ENCODE measurements at places on chromosomes 5 and 9.

DNA sequence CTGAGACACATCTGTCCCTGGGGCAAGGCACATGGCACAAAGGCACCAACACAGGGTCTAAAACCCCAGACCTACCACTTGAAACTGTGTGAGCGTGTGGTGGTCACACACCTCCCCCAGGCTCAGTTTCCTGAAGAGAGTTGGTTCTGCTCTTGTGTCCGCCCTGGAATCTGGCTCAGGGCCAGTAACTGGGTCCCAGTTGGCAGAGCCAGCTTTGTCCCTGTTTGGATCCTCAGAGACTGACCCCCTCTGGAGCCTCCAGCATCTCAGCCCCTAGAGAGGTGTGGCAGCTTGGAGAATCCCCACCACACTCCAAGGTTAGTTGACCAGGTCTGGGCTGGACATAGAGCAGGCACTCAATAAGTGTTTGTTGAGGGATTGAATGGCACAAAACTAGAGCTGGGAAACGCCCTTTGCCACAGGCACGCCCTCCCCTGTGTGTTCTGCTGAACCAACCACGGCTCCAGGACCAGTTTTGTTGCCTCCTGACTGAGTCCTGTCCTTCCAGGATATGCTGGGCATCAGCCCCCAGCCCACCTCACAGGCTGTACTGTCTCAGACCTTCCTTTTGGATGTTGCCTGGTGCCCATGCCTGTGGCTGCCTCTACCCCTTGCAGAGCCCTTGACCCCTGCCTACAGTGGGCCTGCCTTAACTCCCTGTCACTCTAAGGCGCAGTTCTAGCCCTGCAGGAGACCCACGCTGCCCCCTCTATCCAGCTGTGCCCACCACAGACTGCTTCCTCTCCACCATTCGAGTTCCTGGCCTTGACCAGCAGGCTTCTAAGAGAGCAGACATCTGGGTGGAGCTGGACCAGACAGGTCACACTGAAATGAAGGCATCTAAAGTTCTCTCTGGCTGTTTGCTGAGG lies 3.8 kb upstream of the PDLIM4 start:
- no peak for DNase-seq

GRCh38 chr9:70120834-70121510 lies 77.3 kb downstream of the MAMDC2 start:
- DNase-seq = peak; percentile 95

DNA sequence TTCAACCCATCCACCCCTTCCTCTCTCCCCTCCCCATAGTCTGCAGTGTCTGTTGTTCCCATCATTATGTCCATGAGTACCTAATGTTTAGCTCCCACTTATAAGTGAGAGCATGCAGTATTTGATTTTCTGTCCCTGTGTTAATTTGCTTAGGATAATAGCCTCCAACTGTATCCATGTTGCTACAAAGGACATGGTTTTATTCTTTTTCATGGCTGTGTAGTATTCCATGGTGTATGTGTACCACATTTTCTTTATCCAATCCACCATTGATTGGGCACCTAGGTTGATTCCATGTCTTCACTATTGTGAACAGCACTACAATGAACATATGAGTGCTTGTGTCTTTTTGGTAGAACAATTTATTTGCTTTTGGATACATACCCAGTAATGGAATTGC lies 187.1 kb downstream of the PCSK5 start:
- DNase-seq = no peak

GRCh38 chr5:177449140-177450061 lies 2.8 kb downstream of the PRR7 start:
- DNase-seq = no peak

DNA sequence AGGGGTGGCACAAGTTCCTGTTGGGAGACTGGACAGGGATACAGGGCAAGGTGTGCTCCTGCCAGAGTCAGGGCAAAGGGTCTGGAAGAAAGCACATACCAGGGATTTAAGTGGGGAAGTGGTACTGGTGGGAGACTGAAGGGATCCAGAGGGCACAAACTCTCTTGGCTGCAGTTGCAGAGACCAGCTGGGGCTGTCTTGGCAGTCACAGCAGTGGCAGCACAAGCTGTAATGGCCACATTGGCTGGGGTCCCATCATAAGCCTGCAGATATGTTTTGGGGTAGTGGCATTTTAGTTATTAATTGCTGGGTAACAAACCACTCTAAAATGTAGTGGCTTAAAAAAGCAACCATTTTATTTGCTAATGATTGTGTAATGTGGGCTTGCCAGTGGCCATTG lies 492.2 kb downstream of the ENC1 start:
- no peak for DNase-seq

GRCh38 chr9:97979788-97980478 lies 3.2 kb upstream of the ANP32B start:
- DNase-seq = no peak

DNA sequence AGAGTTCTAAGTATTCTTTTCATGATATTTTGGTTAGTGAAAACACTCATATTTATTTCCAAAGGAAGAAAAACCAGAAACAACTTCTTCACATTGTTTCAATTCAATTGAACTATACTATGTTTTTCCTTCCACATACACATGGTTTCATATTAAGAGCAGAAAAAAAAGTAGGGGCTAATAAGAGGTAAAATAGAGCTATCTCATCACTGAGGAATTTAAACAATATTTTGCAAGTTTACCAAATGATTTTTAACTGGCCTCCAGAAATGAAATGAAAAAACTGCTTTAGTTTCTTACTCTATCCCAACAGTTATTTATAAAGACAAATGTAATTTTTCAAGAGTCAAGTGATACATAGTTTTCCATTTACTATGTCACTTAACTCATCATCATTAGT lies 233.5 kb downstream of the RFX3 start:
- peak; percentile 9 for DNase-seq

DNA sequence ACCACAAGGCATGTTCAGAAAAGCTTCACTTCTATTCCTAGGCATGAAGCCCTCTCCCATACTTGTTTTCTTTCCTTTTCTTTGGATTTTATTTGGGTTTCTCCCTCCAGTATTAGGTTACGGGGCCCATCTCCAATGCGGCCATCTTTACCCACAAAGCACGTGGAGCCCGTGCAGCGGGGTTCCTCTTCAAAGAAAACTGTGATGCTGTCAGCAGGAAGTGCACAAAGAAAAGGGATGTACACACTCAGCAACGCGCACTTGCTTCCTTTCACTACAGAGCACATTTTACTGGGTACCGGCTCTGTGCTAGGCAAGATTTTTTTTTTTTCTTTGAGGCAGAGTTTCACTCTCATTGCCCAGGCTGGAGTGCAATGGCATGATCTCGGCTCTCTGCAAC lies 106.6 kb downstream of the COL23A1 start:
- DNase-seq = peak; percentile 37

DNA sequence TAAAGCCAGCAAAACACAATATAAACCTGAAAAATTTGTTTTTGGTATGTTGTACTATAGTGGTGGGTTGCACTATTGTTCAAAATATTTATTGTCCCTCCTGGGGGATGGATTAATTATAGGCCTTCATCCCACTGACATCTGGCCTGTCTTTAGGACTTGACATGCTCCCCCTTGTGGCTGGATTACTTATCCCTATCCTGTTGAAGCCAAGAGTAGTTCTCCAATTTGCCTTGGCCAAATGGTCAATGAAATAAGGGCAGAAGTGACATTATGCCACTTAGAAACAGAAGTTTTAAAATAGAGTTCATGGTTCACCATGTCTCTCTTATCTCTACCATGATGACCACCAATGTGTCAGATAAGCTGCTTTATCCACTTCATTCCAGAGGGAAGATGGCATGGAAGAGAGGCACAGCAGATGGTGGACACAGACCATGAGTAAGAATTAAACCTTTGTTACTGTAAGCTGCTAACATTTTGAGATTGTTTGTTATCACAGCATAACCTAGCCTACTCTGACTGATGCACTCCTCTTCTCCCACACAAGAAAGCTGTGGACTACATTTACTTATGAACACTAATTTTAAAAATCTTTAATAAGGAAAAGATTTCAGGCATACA lies 29.2 kb upstream of the ARHGEF28 start:
- DNase-seq = peak; percentile 21

- no peak for DNase-seq
These were observed 1.6 kb downstream of the SREK1 start for GRCh38 chr5:66145737-66146136.

GRCh38 chr5:113379936-113380806 lies 54.6 kb downstream of the TSSK1B start:
- DNase-seq = no peak

- DNase-seq = no peak
These were observed 1829.6 kb upstream of the NUDT12 start for GRCh38 chr5:105392122-105392709.

GRCh38 chr5:31048282-31049270 lies 144.9 kb upstream of the CDH6 start:
- DNase-seq = no peak

- DNase-seq = no peak
These were observed 21.0 kb upstream of the OSMR start for GRCh38 chr5:38824821-38825220.

DNA sequence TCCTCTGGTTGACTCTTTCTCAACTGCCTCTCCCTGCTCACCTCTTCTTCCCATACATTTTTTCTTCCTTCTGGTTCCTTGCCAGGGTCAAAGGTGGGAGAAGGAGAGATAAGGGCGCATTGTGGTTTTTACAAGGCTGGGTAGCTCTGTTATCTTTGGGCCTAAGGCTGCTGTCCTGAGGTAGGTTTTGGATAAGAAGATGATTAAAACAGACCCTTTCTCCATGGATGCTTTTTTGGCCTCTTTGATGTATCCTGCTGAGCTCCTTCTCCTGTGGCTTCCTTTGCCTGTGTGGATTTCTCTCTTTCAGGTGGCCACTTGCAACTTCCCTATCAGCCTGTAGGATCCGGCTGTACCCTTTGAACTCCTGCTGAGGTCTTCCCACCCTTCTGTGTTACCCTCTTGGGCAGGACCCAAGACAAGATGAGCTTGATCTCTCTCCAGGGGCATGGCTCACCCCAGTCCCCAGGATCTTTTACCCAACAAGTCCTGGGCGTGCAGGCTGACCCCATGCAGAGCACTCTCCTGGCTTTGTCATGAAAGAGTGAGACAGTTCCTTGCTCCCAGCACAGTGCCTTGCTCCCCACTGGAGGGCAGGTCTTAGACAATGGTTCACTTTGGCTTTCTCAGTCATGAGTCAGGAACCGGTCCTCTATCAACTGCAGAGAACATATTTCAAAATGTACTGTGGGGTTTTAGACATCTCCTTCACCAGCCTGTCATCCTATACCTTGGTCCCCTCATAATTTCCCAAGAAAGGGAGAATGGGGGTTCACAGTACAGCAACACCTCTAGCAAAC lies 197.9 kb downstream of the TLE4 start:
- no peak for DNase-seq

DNA sequence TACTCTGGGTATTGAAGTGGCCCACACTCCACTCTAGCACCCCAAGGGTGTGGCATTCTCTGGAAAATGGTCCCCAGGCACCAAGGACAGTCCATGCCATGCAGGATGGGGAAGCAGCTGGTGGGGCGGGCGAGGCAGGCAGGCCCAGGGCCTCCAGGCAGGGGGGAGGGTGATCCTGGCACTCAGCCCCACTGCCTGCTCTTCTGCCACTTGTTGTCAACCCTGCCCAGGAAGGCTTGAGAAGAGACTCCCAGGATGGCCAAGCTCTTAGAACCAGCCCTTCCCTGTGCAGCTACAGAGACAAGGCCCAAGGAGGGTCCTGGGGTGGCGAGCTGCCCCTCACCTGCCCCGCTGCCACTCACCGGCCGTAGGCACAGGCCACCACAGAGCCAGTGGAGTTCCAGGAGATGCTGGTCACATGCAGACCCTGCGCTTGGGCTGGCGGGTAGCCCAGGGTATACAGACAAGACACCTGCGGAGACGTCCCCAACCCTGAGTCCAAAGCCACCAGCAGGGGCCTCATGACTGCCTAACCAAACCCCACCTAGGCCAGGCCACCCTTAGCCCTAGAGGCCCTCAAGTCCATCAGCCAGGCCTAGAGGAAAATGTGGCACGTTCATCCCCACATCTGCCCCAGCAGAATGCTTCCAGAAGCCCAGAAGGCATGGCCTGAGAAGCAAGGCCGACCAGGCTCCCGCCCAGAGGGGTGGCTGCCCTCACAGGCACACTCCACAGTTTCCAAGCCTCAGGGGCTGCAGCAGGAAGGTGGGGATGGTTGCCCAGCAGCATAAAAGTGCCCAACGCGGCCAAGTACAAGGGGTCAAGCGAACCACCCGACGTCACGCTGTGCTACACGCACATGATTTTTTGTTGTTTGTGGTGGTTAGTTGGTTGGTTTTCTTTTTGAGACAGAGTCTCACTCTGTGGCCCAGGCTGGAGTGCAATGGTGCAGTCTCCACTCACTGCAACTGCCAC lies 19.8 kb downstream of the DYNC2I2 start:
- no peak for DNase-seq

- no peak for DNase-seq
These were observed 2083.0 kb upstream of the ACO1 start for GRCh38 chr9:30301271-30301963.

DNA sequence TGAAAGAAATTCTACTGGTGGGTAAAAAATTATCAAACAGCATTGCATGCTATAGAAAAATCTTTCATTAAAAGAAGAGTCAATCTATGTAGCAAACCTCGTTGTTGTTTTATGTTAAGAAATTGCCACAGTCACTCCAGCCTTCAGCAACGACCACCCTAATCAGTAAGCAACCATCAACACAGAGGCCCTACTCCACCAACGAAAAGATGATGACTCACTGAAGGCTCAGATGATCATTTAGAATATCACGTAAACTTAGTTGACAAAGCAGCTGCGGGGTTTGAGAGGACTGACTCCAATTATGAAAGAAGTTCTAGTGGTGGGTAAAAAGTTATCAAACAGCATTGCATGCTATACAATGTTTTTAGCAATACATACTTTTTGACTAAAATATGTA lies 242.6 kb downstream of the DRD1 start:
- no peak for DNase-seq

DNA sequence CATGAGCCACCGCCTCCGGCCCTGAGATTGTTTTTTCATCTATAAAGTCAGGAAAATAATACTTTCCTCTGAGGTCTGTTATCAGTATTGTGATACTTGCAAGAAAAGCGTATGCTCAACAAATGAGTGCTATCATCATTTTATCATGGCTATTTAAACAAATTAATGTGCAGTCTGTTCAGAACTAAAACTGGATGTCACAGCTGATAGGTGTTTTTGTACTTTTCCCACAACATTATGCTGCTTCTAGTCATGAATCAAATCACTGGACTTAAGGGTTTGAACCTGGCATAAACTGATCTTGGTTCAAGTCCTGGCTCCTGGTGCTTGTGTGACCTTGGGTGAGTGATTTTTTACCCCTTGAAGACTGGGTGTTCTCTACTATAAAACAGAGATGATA lies 21.4 kb upstream of the PHF19 start:
- DNase-seq = no peak

DNA sequence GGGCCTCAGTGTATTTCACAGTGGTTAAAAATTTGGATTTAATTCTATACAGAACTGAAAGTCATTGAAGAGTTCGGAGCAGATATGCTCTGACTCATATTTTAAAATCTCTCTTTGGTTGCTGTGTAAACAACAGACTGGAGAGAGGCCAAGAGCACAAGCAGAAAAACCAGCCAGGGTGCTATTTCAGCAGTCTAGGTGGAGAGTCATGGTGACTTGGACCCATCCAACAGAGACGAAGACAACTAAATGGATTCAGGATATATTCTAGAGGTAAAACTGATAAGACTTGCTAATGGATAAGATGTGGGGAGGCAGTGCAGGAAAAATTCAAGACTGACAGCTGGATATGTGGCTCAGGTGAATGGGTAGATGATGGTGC lies 168.9 kb downstream of the MAPKAP1 start:
- peak; percentile 91 for DNase-seq

- DNase-seq = no peak
These were observed 2.3 kb downstream of the LCN2 start for GRCh38 chr9:128151309-128152132.

GRCh38 chr5:149322518-149322917 lies 22.8 kb upstream of the GRPEL2 start:
- DNase-seq = no peak

Data from fibroblast of upper back skin (primary cell).